ENCODE measurements at places on chromosomes 4 and X. TPM values are rescaled to one million over a fixed set of nuclear protein-coding genes. Genes with fewer than 3 reads are reported as not detected.

DNA sequence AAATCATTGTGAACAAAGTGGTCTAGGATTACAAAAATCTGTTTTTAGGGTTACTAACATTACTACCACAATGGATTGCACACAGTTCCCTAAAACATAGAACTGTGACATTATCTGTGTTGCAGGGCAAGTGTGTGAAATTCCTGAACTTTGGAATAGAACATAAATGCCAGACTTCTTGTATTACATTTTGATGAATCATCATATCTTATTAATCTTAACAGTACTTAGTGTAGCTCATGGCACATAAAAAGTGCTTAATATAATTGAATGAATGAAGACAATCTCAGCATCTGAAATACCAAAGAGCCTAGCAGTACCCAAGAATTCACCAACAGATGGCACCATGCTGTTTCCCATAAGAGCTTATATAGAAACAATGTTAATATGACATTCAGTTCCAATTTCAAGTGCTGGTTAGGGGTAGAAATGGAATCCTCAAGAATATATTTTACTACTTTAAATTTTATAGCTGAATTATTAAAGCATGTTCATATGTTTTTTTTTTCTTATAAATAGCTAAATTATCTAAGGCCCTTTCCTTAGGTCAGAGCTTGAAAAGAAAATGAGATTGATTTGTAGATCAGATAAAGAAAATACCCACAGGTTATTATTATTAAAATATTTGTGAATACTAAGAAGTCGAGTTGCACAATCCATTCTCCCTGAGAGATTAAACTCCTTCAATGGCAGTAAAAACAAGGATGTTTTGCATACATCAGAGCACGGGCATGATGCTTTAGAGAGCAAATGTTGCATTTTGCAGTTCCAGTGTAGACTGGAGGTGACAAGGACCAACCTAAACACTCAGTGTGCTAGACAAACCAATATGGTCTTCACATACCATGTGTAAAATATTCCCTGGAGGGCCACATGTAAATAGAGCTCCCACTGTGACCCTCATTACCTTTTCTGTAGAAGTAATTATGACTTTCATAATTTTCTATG is 25.7 kb upstream of the SHISA3 start:
- no peak for DNase-seq

DNA sequence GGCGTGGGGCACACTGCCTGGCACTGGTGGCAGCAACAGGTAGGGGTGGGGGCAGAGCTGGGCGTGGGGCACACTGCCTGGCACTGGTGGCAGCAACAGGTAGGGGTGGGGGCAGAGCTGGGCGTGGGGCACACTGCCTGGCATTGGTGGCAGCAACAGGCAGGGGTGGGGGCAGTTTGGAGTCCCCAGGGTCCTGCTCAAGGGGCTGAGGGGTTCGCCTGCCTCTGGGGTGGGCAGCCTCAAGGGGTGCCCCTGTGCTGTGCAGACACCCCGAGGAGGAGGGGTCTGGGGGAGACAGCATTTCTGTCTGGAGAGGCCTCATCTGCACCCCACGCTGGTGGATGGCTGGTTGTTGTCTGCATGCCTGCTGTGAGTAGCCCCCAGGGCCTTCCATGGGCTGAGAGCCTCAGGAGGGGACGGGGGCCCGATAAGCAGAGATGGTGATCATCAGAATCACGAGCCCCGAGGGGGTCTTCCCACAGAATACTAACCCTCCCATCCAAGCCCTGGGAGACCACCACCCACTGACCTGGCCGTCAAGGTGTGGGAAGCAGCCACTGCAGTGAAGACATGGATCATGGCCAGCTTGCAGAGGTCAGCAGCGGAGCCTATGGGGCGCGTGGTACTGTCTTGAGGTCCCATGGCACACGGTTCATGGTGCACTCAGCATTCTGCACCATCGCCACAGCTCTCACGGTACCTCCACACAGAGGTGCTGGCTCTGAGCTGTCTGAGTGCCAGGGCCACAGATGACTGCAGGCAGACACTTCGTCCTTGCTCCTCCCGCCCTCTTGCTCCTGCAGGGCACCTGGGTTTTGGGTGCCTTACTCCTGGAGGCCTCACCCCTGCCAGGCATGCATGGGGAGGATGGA is 21.5 kb downstream of the NAT8L start:
- DNase-seq, result no peak

GRCh38 chr4:54540931-54541330 is 116.8 kb upstream of the KIT start:
- no peak for DNase-seq

- no peak for DNase-seq
These were observed 623.8 kb upstream of the DIPK2B start for GRCh38 chrX:45824471-45824870.

- DNase-seq, result no peak
These were observed 49.6 kb downstream of the LHFPL1 start for GRCh38 chrX:112630187-112630586.

The AFP gene
- not detected for polyA plus RNA-seq

DNA sequence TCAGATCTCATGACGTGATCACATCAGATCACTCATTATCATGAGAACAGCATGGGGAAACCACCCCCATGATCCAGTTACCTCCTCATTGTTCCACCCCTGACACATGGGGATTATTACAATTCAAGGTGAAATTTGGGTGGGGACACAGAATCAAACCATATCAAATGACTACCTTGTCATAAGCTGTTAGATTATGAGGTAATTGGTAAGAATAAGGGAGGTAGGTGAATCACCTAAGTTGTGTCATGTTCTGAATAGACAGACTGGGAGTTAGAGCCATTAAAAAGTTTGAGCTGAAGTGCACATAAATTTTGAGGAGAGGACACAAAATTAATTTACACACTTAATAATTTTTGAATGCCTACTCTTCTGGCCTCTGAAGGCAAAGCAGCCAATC is 24.7 kb downstream of the SLC9B1 start:
- DNase-seq, result no peak

GRCh38 chr4:46993075-46994006 is at the start of gene GABRA4:
GABRA4 (minus strand) TSS chr4:46993581; CDS start chr4:46993424, 157 bp downstream.
- no peak for DNase-seq

DNA sequence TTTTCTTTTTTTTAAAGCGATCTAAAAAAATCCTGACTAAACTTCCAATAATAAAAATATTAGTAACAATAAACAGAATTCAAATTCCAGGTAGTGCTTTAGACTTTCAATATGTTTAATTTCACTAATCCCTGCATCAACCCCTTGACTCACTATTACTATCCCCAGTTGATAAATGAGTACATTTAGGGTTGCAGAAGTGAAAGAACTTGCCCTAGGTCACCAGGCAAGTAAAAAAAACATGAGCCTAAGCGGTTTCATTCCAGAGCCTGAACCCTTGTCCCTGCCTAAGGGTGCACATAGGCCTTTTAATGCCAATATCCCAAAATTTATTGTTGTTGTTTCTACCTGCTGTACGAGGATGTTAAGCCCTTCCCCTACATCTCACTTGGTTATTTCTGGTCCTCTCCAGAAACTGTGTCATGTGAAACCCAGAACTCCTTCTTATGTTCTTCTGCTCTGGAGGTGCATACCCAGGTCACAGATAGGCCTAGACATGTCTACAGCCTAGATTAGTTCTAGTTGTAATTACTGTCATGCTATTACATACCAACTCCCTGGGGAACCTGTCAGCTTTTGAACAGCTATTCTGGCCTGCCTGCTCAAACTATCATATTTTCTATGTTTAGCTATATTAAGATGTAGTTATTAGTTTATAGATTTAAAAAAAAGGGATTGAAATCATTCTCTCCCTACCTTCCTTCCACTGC is 244.5 kb upstream of the PITX2 start:
- DNase-seq, result no peak

The AKAP14 gene
- polyA plus RNA-seq, result not detected

DNA sequence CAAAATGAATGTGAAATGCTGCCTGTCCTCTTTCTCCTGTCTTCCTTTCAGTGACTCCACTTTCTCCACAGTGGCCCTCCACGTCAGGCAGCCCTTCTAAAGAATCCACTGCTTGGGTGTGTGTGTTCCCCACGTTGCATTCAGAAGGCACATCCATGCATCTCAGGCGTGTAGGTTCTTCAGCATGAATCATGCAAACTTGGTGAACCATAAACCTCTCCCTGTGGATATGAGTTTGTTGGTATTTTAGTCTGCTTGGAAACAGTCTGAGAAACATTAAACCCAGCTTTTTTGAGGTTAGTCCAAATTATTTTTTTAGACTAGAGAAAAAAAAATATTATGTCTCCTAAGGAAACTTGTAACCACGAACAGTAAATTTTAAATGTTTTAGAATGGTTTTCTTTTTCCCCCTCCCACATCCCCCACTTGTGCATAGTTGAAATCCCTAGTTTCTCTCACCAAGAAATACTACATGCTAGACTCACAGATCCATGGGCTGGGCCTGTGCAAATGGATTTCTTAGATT is 251.6 kb downstream of the CBR4 start:
- no peak for DNase-seq

The CNGA2 gene
- polyA plus RNA-seq, result not detected

The PHEX gene
- polyA plus RNA-seq, result 0.10 TPM

DNA sequence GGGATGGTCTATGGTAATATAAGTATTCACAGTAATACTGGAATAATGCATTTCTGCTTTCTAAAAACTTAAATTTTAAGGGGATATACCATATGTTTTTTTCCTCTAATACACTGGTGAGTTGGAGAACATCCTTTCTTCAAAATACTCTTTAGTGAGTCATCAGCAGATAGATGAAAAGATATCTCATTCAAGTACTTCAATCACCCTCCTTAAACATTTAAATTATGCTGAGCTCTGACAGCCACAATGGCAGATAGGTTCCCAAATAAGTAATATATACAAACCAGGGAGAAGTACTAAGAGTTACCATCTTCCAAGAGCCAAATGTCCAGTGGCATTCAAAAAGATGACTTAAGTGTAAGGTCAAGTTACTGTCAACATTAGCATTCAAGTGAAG is 52.2 kb downstream of the AMMECR1 start:
- DNase-seq, result no peak

GRCh38 chrX:151151665-151152267 is 24.6 kb upstream of the GPR50 start:
- no peak for DNase-seq

The TCEAL6 gene
- polyA plus RNA-seq, result 0.44 TPM

- DNase-seq, result no peak
These were observed 15.5 kb upstream of the PDZD4 start for GRCh38 chrX:153845842-153846241.

The SMIM10L2A gene
- polyA plus RNA-seq, result 1.4 TPM

GRCh38 chr4:47721892-47722575 is 115.8 kb downstream of the CORIN start:
- no peak for DNase-seq

GRCh38 chr4:98261405-98262291 is 464 bp downstream of the RAP1GDS1 start:
- peak; percentile 15 for DNase-seq

- DNase-seq, result no peak
These were observed 137.4 kb downstream of the NSUN7 start for GRCh38 chr4:40886931-40887763.

The MXD4 gene
- polyA plus RNA-seq, result 55.2 TPM

- DNase-seq, result no peak
These were observed 347.4 kb upstream of the FGF13 start for GRCh38 chrX:139058831-139059495.

GRCh38 chrX:49300703-49301102 is 2.7 kb upstream of the GAGE10 start:
- no peak for DNase-seq

- no peak for DNase-seq
These were observed 9.2 kb upstream of the ANXA3 start for GRCh38 chr4:78542373-78542772.

- no peak for DNase-seq
These were observed 24.0 kb downstream of the ANAPC4 start for GRCh38 chr4:25401066-25401465.

DNA sequence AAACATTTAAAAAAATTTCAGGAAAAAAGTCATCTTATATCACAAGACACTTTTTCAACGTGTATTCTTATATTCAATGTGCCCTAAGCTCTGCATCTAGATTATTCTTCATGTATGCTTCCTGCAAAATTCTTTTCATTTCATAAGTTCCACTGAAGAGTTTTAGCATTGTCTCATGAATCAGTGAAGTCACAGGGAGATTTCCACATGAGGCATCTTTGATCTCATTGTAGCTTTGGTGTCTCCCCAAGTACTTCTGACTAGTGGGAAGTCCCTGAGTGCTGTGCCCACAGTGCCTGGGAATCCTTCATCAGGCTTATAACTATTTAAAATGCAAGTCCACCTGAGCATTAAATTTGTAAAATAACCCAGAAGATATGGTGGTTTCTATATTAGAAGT is 123.8 kb downstream of the MAD2L1 start:
- DNase-seq, result no peak

The ENPEP gene
- polyA plus RNA-seq, result 2.0 TPM

DNA sequence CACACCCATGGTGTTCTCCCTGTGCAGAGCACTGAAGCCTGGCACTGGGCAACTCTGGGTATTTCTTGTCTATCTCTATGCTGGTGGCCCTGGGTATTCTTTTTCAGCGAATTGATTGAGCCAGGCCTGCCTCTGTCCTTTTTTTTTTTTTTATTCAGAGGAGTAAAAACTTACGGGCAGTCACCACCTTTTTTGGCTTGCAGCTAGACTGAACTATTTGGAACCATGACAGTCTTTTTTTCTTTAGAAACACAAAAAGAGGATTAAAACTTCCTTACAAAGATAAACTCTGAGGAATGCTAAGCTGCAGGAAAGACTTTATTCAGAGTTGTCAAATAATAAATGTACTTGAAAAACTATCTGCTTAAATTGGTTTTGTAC is 119.2 kb upstream of the STIM2 start:
- DNase-seq, result no peak

The CYLC1 gene
- not detected for polyA plus RNA-seq

The AMTN gene
- not detected for polyA plus RNA-seq

- no peak for DNase-seq
These were observed 12.2 kb downstream of the UCHL1 start for GRCh38 chr4:41268721-41269517.

GRCh38 chr4:187992971-187993370 is 2.6 kb upstream of the ZFP42 start:
- DNase-seq, result no peak

DNA sequence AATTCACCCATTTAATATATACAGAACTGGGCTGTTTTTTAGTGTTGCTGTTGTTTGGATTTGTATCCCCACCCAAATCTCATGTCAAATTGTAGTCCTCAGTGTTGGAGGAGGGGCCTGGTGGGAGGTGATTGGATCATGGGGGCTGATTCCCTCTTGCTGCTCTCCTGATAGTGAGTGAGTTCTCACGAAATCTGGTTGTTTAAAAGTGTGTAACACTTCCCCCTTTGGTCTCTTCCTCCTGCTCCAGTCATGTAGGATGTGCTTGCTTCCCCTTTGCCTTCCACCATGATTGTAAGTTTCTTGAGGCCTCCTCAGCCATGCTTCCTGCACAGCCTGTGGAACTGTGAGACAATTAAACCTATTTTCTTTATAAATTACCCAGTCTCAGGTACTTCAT is 141.6 kb upstream of the AADAT start:
- DNase-seq, result no peak

DNA sequence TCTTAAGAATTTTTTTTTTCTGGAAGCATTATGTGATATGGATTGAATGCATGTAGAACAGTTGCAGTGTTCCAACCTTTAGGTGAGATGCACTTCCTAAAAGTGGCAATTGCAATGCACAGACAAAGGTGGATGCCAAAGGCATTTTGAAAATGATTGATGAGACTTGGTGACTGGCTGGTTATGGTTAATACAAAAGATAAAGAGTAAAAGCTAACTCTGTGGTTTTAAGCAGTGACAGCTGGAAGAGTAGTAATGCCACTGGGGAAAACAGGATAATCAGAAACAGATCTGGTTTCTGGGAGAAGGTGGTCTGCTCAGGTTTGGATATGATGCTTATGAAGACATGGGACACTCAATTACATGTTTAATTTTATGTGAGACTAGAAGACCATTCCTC is 345.6 kb downstream of the RPA4 start:
- DNase-seq, result no peak

- no peak for DNase-seq
These were observed 1137.6 kb upstream of the IGFBP7 start for GRCh38 chr4:58247792-58248191.

The EIF2S3 gene
- polyA plus RNA-seq, result 85.5 TPM
